ELR (cell line): ENCODE measurements at places on chromosomes 2 and 18.

DNA sequence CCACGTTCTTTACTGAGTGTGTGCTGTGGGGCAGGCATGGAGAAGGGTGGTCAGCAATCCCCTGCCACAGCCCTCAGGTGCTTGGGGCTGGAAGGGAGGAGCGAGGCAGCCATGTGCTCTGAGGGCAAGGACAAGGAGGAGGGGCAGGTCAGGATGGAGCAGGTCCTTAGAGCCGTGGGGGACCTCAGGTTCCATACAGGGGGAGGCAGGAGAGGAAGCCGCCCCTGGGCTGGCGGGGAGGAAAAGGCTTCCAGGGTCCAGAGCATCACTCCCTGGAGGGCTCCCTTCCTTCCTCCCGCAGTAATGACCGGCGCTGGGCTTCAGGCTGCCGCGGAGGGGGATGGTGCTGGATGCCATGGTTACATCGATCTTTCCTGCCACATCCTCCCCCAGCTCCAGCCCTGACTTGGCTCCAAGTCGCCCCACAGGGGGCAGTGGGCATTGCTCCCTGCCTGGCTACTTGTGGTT, 6.6 kb downstream of the GAREM2 start:
- DNase-seq = no peak

DNA sequence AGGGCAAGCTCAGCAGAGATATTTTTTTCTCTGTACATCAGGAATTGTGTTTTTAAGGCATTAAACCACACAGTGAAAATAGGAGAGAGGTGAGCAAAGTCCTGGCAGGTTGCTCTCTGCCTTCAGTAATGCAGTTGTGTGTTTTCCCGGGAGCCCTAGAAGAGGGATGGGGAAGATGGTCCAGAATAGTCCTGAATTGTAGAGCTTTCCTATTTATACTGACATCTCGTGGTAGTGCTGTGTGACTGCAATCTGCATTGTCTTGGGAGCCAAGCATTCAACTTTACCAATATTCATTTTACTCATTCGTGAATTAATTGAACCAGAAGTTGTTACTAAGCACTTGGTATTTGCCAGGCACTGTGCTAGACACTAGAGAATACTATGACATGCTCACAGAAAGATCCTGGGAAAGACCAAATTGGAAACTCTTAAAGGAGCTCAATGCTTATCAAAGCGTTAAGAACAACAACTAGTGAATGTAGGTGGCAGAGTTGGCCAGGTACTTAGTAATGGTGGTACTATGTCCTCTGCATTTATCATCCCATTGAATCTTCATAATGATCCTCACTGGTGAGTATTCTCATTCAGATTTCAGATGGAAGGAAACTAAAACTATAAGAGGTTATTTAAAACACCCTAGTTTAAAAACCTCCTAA, 214.6 kb downstream of the TRIB2 start:
- peak; percentile 69 for DNase-seq

DNA sequence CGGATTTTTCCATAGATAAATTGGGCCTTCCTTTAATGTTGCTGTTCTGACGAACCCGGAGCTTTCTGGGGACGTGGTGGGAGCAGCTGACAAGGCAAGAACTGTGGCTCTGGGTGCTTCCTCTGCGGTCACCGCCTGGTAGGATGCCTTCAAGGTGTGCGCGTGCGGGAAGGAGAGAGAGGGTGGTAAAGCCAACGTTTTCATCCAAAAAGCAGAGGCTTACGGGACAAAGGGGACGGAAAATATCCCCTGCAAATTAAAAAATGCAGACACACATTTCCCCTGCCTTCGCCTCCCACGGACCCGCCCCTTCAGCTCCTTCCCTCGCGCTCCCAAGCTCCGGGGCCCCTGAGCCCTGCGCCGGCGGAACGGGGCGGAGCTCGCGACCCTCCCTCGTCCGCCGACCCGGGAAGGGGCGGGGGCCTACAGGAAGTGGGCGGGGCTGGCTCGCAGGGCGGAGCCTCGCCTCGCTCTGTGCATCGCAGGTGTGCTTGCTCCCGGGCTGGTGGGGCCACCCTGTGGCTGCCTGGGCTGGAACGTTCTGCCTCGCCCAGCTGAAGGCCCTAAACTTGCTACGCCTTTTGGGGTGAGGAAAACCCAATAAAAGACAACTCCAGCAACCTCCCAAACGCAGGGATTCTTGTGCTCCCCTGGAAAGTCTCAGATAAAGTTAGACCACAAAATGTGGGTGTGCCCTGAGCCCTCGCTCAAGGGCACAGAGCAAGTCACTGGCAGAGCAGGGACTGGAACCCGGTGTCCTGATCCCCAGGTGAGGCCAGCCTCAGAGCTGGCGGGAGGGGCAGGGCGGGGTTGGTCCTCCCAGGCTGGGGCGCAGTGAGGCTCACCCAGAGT, 25.4 kb upstream of the SLC66A3 start:
- peak; percentile 13 for DNase-seq

- DNase-seq = no peak
Observed at GRCh38 chr2:85748039-85748734, 5.6 kb upstream of the ATOH8 start.

GRCh38 chr2:44093970-44094369, 74.7 kb upstream of the PPM1B start:
- DNase-seq = no peak

- DNase-seq = no peak
Observed at GRCh38 chr2:72757177-72757775, 68.6 kb downstream of the EXOC6B start.

DNA sequence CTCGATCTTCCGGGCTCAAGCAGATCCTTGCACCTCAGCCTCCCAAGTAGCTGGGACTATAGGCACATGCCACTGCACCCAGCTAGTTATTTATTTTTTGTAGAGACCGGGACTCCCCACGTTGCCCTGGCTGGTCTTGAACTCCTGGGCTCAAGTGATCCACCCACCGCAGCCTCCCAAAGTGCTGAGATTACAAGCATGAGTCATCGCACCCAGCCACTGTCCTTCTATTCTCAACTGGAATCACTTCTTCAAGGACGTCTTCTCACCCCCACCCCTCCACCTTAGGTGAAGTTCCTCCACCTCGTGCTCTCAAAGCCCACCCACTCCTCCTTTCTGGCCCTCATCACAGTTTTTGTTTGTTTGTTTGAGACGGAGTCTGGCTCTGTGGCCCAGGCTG, 54.0 kb upstream of the REL start:
- DNase-seq = no peak

DNA sequence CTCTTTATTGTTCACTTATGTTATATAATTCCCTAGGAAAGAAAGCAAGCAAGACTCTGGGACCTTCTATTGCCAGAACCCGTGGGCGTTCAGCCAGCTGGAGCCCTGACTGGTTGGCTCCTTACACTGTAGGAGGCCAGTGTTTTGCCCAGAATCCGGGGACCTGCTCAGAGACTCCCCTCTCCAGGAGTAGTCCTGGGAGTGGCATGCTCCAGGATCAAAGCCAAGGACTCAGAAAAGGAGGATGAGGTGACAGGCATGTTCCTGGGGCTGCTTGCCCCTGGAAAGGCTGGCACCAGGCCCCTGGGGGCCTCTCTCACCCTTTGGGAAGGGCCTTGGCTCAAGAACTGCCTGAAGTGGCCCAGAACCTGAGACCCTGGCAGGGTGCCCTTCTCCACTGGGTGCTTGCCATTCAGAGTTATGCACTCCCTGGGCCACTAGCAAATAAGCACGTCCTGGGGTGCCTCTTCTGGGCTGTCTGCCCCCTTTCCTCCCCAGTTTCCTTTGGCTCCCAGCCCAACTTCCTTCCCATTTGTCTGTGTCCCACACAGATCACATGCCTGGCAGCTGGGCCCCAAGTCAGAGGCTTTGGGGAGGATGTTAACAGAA, 19.6 kb upstream of the KIF3C start:
- DNase-seq = no peak

DNA sequence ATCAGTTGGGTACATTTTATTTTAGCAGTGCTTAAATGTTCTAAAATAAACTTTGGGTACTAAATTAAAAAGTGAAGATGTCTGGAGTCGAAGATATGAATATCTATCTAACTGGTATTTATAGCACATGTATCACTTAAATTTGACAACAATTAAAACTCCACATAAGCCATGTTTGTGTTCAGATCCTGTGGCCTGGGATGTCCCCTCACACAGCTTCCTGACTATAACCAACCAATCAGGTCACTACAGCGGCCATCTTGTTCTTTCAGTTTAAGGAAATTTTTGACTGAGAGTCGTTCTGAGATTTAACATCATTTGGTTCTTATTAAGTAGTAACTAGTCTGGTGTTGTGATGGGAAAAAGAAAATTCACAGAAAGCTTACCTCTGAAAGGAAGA, 170.7 kb upstream of the NRP2 start:
- DNase-seq = no peak

- no peak for DNase-seq
Observed at GRCh38 chr2:158651358-158652057, 143.6 kb upstream of the DAPL1 start.

DNA sequence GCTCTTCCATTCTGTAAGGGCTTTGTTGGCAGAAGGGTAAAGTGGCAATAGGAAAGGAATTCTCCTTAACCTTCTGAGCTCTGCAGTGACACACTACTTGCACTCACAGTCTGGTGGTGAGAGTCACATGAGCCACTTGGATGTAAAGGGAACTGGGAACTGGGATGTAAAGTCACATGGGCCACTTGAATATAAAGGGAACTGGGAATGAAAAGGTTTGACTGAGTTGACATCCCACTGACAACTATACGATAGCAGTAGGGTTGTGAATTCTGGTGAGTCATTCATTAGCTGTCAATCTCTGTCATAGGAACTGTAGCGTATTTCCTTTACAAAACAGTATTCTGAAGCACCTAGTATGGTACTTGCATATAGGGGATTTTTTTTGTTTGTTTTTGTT, 5.5 kb downstream of the RPE start:
- DNase-seq = no peak

- DNase-seq = peak; percentile 55
Observed at GRCh38 chr18:36899289-36899688, 70.4 kb downstream of the KIAA1328 start.

DNA sequence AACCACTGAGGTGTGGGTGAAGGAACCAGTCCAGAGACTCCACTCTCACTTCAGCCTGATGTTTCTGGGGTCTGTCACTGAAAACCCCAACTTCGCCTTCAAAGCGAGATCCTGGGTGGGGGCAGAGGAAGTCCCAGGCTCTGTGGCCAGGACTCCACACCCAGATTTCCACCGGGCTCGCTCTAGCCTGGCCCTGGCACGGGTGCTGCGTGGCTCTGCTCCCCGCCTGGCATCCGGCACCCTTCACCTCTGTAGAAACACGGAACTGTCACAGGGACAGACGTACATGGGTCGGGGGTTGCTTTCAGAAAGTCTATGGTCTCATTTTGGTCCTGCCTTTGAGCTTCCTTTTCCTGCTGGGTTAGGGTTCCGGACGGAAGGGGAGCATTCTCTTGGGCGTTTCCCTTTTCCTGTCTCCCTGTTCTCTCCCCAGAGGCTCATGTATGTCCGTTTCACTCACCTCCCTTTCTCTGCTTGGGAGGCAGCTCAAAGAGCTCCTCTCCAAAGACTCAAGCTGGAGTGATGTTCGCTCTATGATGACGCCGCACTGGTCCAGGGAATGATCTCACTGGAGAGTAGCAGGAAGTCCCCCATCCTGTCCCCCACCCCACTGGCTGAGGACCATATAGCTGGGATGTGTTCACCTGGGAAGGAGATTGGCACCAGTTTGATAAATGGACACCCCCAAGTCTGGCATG, 41.5 kb downstream of the ODC1 start:
- no peak for DNase-seq

- DNase-seq = no peak
Observed at GRCh38 chr2:233456934-233457333, 102.6 kb downstream of the DGKD start.

DNA sequence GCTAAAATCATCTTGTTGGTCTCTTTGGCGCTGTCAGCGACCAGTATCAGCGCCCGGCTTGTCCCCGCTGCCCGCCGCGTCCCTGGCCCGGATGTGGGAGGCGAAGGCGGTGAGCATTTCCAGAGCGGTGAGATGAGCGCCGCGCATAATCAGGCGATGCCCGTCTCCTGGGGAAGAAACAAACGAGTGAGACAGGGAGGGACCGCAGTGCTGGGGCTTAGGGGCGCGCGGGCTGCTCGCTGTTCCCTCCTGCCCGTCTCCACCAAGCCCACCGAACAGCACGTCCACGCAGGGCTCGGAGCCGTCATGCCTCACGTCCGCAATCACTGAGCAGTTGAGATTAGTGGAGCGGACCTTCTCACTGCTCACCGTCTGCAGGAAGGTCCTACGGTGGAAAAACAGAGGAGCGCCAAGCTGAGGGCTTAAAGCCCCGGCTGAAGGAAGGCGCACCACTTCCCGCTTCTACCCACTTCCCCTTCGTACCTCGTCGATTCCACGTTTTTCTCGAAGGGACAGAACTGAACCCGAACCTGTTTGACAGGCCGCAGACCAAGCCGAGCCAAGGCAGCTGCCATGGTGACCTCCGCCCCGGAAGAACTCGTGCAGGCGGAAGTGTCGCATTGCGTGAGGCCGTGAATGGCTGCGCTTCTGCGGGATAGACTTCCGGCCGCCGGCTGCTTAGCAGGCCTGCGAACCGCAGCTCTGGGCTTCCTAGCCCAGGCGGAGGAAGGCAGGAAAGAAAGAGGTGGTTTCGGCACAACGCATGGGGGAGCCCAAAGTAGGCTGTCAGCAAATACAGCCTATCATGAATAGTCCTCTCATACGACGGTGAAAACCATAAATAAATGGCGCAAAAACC, at the start of gene MRPL53:
MRPL53 (minus strand) TSS at position 595 of the 859 bp plus-strand sequence; CDS start at position 575, 20 bp downstream.
- peak; percentile 97 for DNase-seq

- no peak for DNase-seq
Observed at GRCh38 chr18:31046916-31047315, 4.4 kb upstream of the DSC3 start.

GRCh38 chr18:57846258-57846657, 43.1 kb upstream of the ATP8B1 start:
- peak; percentile 91 for DNase-seq

DNA sequence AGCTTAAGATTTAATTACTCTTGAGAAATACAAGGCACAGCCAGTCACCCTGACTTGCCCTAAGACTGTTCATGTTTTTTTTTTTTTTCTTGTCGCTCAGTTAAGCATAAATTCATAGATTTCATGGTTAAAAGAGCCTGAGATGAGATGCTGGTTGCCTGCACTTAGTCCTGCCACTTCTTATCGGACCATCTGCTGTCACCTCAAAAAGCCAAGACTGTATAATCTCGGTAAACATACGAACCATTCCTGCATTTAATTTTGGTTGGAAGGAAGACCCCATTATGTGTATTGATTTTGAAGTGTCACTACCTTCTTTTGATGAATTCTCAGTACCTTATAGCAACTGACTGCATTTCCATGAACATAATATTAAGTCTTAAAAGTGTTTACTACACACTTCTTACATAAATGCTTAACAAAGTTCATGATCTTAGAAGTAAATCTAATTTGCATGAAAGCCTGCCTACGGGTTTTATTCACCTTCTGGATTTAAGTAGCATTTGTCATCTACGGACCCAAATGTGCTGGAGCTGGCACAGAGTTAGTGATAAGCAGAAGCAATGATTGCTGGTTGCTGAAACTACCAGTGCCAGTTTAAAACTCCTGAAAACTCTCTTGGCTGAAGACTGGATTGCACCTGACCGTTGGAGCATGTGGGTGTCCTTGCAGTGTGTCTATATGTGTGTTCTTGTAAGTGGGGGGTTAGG, 843.4 kb downstream of the TMEM182 start:
- no peak for DNase-seq

GRCh38 chr18:33114749-33115148, 325.8 kb downstream of the CCDC178 start:
- no peak for DNase-seq

GRCh38 chr18:58682429-58683069, 11.3 kb downstream of the MALT1 start:
- peak; percentile 57 for DNase-seq

- DNase-seq = no peak
Observed at GRCh38 chr2:50318147-50318546, 713.8 kb downstream of the NRXN1 start.

GRCh38 chr18:41870817-41871216, 84.2 kb upstream of the PIK3C3 start:
- peak; percentile 85 for DNase-seq
